ENCODE measurements at places on chromosomes 1 and 21.

DNA sequence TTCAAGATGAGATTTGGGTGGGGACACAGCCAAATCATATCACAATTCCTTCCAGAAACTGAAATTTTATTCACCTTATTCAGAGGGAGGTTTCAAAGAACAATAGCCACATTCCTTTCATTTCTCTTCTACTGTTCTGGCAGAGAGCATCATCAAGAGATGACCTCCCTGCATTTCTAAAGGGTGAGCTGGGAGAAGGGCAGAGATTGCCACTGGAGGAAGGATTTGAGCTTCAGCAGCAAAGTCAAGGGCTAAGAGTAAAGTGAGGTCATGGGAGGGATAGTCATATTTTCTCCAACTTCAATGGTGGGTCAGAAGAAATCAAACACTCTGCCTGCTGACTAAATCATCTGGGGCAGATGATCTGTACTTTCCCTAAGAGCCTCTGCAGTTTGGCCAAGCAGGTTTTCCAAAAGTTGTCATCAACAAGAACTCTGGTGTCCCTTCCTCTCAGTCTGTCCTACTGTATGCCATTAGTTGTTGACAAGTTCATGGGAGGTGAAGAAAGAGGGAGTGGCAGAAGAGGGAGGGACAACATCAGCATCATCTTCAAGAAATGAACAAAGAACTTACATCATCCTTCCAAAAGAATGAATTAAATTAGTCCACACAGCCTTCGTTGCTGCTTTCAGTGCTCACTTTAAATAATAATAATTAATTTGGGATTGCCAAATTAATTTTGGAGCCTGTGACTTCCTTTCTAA, 298.3 kb downstream of the ASTN1 start:
- no peak for DNase-seq

GRCh38 chr1:183592733-183593132, 2.5 kb upstream of the NCF2 start:
- DNase-seq = no peak

- DNase-seq = no peak
Measured at GRCh38 chr1:61992257-61992656, 202.4 kb upstream of the L1TD1 start.

DNA sequence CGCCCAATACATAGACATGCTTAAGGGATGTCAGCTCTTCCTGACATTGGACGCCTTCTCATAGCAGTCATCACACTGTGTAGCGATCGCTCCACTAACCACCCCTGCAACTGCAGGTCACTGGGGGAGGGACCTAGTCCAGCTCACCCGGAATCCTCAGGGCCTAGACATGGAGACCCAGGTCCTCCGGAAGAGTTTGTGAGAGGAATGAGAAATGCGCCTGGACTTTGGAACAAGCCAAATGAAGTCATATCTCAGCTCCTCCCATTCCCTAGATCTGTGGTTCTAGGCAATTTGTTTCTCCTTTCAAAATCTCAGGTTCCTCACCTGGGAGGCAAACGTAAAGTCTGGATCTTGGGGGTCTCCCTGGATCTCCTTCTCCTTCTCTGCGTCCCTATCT, 253.3 kb downstream of the KAZN start:
- no peak for DNase-seq

GRCh38 chr1:59378621-59379370, 81.9 kb downstream of the FGGY start:
- no peak for DNase-seq

DNA sequence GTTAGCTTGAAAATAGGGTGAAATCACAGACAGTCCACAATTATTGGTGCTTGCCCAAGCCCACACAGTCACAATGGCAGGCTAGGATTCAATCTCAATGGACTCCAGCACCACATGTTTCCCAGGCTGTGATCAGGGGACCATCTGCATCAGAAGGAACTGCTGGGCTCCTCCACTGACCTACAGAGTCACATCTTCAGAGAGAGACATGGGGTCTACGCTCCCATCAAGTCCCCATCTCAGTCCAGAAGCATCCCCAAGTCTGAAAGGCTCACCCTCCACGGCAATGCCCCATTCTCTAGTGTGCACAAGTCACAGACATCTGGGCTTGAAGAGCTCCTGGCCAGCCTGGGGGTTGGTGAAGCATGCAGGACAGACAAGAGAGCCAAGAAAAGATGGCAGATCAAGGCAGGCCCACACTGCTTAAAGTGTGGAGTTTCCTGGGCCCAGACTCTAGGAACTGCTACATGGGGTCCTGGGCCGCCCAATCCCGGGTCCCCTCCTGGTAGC, 262.5 kb downstream of the NPHP4 start:
- no peak for DNase-seq

- DNase-seq = no peak
Measured at GRCh38 chr1:230754796-230755195, 7.6 kb downstream of the CAPN9 start.

DNA sequence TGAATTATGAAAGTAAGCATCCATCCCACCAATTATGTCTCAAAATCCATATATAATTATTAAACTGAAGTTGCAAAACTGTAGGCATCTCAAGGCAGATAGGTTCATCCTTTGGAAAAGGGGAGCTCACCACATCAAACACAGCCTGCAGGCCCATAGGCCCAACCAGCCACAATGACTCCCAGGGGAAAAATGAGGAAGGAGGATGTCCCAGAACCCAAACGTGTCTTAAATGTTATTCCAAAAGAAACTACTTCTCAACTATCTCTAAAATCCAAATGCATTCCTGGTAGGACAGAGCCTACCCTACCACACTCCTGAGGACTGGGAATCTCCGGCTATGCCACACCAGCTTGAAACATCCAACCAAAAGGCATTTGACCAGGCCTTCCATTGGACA, 12.8 kb downstream of the TIAM1 start:
- DNase-seq = no peak

DNA sequence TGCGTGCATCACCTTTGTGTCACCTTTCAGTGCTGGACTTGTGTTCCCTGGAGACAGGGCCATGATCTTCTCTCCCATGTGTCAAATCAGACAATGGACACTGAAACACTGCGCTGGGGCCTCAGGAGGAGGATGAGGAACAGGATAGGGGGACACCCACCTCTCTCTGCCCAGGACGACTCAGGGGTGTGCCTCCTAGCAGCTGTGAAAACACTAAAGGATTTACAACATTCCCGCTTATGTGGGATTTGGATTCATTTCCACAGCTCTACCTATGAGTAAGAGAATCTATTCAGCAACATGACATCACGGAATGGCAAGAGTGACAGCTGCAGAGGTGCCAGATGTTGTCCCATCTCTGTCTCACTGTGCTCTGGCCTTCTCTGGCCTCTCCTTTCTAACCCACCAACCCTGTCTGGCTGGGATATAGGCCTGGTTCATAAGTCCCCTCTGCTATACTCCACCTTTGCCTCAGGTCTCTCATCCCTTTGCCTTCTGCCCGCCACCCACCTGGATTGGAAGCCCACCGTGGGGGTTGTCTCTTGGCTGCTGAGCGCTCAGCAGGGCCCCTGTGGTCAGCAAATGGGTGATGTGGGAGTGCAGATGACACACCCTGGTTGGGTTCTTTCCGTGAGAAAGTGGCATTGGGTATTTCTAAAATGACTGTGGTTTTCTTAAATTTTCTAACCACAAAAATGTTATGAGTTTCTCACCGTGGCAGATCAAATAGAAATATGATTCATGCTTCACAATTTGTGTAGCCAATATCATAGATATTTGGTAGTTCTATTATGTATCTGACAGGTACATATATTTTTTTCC, 47.1 kb upstream of the TLR5 start:
- DNase-seq = no peak

GRCh38 chr1:41914516-41914915, 4.2 kb downstream of the HIVEP3 start:
- DNase-seq = no peak

DNA sequence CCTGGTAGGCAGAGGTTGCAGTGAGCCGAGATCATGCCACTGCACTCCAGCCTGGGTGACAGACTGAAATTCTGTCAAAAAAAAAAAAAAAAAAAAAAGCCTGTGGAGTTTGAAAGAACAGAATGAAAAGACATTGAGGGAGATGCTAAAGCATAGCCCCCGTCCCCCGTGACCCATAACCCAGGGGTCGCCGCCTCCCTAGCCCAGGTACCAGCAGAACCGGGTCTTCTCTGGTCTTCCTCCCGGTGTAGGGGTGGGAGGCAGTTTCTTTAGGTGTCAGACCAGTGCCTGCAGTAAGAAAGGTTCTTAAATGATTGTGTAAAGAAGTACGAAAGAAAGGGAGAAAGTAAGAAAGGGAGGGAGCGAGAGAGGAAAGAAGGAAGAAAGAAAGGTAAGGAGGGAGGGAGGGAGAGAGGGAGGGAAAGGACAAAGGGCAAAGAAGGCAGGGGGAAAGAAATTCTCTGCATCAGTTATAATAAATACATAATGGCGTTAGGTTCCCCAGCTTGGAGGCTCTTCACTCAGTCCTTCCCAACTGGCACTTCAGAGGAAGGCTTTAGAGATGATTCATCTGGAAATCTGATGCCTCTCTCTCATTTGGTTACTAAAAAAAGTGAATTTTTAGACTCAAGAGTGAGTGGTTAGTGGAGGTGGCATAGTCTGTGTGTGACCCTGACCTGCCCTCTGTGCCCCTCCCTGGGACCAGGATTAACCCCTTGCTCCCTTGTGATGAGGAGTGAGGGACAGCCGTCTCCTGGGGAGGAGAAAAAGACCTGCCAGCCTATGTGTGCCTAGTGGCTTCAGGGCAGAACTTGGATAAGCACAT, 1.1 kb downstream of the IL24 start:
- no peak for DNase-seq

GRCh38 chr1:12232221-12232620, 2.4 kb downstream of the VPS13D start:
- DNase-seq = peak; percentile 3

- DNase-seq = no peak
Measured at GRCh38 chr1:193234530-193234929, 48.1 kb upstream of the B3GALT2 start.

DNA sequence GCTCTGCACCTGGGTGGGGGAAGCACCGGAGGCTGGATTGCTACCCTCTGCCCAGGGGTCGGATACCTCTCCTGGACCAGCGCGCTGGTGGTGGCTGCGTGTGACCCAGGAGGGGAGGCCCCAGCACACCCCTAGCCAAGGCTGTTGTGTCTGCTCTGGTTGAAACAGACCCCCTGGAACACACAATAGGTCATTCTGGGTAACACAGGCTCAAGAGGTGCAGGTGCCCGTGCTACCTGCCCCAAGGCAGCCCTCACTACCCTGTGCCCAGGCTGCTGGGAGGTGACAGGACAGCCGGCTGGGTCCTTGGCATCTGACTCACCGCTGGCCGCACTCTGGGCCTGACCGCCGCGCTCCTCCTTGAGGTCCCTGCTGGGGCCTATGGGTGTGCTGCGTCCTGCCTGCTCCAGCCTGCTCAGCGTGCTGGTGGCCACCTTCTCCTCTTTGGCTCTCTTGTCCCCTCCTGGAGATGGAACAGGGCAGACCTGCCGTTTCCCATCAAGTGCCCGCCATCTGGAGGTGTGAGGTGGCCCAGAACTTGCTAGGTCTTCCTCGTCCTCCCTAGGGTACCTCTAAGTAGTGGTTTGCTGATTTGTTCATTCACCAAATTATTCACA, 30.0 kb downstream of the ZBTB17 start:
- DNase-seq = no peak

GRCh38 chr21:38984982-38985567, 179.3 kb downstream of the ETS2 start:
- DNase-seq = no peak

GRCh38 chr1:216457356-216457755, 34.1 kb upstream of the USH2A start:
- no peak for DNase-seq

DNA sequence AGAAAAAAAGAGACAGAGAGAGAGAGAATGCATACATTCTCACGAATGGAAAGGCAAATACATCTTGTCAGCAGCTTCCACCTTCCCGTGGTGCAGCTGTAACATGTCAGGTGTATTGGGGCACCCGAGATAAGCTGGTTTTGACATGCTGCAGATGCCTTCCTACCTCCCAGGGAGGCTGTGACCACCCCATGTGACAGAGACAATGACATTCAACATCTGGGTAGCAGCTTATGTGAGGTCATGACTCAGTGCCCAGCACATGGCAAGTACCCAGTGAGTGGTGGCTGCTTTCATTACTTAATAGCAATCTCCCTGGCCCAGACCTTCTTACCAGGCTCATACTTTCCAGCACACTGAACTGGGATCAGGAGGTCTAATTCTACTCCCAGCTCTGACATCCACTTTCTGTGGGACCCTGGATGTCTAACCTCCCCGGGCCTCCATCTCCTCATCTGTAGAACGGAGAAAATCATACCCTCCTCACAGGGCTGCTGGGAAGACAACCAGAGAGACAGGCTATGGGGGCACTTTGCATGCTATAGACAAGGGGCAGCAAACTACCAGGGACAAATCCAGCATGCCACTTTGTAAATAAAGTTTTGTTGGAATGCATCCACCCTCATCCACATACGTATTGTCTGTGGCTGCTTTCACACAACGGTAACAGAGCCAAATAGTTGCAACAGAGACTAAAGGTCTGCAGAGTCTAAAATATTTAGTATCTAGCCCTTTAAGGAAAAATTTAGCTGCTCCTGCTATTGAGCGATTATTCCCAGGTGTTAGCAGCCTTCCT, 38.5 kb upstream of the ZBTB40 start:
- DNase-seq = no peak

- peak; percentile 33 for DNase-seq
Measured at GRCh38 chr1:207910591-207911354, at the start of gene CD34. CD34 (minus strand) TSS chr1:207911125; CDS start chr1:207911080, 45 bp downstream.

- DNase-seq = no peak
Measured at GRCh38 chr1:24500448-24501048, 2.1 kb upstream of the RCAN3 start.

DNA sequence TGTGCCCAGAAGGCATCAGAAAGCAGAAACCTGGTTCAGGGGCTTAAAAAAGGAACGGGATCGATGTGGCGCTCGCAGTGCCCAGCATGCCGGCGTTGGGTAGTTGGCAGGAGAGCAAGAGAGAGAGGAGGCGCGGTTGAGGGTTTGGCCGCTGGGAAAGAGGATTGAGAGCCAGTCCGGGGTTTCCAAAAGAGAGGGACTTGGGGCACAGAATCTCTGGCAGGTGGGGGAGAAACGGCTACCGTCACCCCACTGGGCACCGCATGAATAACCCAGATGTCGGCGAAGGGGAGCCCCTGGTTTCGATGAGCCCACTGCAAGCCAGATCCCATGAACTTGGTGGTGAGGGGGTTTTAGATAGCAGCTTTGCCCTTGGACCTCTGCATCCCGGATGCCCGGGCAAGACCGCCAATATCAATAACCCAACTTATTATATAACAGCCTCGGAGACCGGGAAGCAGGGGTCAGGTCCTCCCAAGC, 60.4 kb upstream of the ACOT11 start:
- no peak for DNase-seq

GRCh38 chr1:202697038-202697437, 13.2 kb downstream of the SYT2 start:
- DNase-seq = no peak

DNA sequence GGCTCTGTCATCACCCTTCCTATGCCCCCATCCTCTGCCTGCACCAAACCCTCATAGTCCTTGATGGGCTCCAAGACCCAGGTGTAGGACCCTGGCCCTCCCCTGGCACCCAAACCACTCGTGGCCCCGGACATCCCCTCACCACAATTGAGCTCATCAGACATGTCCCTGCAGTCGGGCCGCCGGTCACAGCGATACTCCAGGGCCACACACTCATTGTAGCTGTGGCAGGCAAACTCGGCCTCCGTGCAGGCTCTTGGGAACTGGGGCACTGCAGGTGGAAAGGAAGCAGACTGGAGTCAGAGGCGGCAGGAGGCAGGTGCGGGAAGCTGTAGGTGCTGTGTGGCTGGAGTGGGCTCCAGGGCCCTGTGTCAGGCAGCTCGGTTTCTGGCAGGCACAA, 49.3 kb downstream of the HSPG2 start:
- no peak for DNase-seq

- DNase-seq = no peak
Measured at GRCh38 chr1:109789551-109790180, 25.9 kb upstream of the EPS8L3 start.

Measured in NCI-H345 (cell line).